ENCODE measurements at places on chromosomes 16 and 17.

- DNase-seq = no peak
- H3K27me3 ChIP-seq = no peaks in the 10 kb centered on the region
- H3K4me3 ChIP-seq = no peak overlapping the region
- H3K36me3 ChIP-seq = no peaks in the 10 kb centered on the region
- H3K4me1 ChIP-seq = no peaks in the 10 kb centered on the region
These were observed 710.1 kb downstream of the MAF start for GRCh38 chr16:78890373-78890895.

- no peaks in the 10 kb centered on the region for H3K36me3 ChIP-seq
- no peak overlapping the region for H3K27ac ChIP-seq
- no peak overlapping the region for H3K4me3 ChIP-seq
- H3K4me1 ChIP-seq = peaks cover 22% of the 10 kb centered on the region
- no peaks in the 10 kb centered on the region for H3K27me3 ChIP-seq
These were observed 1.2 kb upstream of the MPRIP start for GRCh38 chr17:17041018-17041521.

DNA sequence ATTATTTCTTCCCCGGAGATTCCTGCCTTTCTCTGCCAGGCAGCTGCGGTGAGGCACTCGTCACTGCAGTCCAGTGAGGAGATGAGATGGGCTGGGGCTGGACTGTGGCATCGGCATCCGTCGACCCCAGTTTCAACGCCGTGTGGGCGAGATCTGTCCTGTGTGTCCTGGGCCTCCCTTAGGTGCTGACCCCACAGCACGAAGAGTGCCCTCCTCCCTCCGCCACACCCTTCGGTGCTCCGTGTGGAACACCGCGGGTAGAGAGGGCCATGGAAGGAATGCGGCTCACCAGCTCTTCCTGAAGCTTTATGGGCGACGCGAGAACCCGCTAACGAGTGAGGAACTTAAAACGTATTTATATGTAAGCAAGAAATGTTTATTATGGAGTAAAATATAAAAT, 17.6 kb downstream of the ACSF3 start:
- H3K27ac ChIP-seq = no peak overlapping the region
- H3K36me3 ChIP-seq = peaks cover 51% of the 10 kb centered on the region
- H3K4me1 ChIP-seq = no peaks in the 10 kb centered on the region
- no peak for DNase-seq
- no peak overlapping the region for H3K4me3 ChIP-seq

DNA sequence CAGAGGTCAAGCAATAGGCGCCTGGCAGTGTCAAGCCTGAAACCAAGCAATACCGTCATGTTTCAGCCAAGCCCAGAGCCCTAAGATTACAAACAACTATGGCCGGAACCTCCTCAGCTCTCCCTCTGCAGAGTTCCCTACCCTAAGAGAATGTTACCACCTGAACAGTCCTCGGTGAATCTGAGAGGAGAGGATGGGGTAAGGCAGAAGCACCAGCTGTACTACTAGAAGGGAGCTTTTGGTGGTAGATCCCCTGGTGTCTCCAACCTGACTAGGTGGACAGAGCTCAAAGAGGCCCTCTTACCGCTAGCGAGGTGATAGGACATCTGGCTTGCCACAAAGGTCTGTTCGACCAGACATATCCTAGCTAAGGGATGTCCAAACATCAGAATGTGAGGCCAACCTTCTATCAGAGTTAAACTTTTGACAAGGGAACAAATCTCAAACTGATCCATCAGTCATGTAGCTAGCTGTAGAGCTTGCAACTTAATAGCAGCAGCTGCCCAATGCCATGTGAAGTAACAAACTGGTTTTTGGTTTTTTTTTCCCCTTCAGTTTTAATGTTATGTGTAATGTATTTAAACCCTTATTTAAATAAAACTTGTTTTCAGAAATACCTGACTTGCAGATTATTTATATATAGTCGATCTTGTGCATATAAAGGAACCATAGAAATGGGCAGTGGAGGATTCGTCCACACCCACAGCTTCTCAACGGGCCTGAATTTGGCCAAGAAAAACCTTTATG, 2.5 kb downstream of the EIF1 start:
- H3K36me3 ChIP-seq = peaks cover 46% of the 10 kb centered on the region
- no peak overlapping the region for H3K27ac ChIP-seq
- H3K27me3 ChIP-seq = no peaks in the 10 kb centered on the region
- peak; percentile 2 for DNase-seq
- no peak overlapping the region for H3K4me3 ChIP-seq

DNA sequence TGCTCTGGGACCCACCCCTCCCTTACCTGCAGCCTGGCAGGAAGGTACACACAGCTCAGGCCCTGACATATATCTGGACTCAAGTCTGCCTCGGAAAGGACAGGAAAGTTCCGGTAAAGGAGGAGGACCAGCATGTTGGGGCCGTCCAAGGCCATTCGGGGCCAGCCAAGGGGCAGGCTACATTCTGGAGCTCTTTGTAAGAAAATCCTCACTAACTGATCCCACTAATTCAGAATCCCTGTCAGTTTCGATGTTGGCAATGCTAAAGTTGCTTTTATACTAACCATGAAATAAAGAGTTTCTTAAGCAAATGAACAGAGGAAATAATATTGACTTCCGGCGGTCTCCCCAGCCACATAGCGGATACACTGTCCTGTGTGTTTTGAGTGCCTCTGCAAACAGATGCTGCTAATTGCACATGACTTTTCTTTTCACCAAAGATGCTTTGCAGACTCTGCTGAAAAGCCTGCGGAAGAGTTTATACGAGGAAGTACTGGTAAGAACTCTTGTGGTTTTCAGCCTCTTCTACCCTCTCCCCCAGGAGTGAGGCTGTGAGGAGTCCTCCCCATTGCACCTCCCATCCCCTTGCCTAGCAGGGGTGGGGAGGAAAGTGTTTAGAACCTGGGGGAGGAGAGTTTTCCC, 54.8 kb downstream of the PLXDC1 start:
- H3K4me1 ChIP-seq = peaks cover 6% of the 10 kb centered on the region
- no peaks in the 10 kb centered on the region for H3K36me3 ChIP-seq
- H3K4me3 ChIP-seq = no peak overlapping the region
- no peak for DNase-seq
- H3K27ac ChIP-seq = no peak overlapping the region

DNA sequence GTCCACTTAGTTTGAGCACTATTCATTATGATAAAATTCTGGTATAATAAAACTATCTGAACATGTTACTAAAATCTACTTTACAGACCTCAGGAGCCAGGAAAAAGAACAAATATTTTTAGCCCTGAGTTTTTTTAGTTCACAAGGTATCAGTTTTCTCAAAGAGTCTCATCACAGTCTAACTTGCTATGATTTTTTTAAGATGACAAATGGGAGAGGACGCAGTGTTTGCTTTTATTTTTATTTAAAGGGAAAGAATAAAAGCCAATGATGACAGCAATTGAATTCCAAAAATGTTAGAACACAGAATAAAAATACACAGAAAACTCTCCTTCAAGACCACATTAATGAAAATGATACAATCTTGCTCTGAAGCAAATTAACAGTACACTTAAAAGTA, 7.4 kb downstream of the MED13 start:
- peak; percentile 35 for DNase-seq
- H3K36me3 ChIP-seq = peaks cover 15% of the 10 kb centered on the region
- peaks cover 8% of the 10 kb centered on the region for H3K4me1 ChIP-seq

DNA sequence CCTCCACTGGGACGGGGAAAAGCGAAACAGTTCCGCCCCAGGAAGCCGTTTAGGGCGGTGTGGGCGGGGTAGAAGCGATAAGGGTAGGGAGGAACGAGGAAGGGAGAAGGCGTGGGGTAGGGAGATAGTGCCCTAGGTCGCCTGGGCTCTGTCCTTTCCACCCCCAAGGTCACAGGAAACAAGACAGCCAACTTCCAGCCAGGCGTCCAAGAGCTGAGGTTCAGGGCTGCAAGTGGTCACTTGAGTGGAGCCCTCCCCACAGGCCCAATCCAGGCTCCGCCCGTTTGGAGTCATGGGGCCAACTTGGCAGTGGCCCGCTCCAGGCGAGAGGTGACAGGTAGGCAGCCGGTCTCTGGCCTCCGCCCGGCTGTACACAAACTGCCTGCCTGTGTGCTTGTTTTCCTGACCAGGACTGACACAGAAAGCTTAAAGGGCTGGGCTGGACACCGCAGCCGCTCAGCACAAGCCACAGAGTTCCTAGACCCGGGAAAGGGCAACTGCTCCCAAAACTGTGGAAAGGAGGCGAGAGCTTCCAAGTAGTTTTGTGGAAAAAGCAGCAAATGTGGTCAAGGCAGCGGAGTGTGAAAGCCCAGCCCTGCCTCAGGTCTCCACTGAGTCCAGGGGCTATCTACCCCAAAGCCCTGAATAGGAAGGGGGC, at the start of gene RILP:
Gene RILP (minus strand): TSS at position 23 of the 658 bp plus-strand sequence. CDS start 62 bp downstream, outside the sequence.
- peaks cover 42% of the 10 kb centered on the region for H3K36me3 ChIP-seq
- peaks cover 17% of the 10 kb centered on the region for H3K4me1 ChIP-seq
- no peaks in the 10 kb centered on the region for H3K27me3 ChIP-seq
- DNase-seq = no peak
- peak within 1 kb of the TSS; percentile 62 for H3K27ac ChIP-seq
- peak within 1 kb of the TSS; percentile 83 for H3K4me3 ChIP-seq

DNA sequence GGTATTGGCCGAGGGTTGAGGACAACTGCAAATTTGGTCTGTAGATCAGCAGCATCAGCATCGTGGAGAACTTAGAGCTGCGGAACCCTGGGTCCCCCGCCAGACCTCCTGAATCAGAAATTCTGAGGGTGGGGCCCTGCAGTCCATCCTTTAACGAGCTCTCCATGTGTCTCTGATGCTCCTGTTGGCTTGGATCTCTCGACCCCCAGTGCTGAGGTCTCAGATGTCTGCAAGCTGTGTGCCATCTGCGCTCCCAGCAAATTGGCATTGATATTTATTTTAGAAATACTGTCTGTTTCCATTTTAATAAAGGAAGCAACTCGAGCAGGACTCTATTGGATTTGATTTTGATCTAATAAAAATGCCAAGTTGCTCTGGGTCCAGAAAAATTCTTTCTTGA, 250.0 kb downstream of the KATNIP start:
- H3K27me3 ChIP-seq = peaks cover 27% of the 10 kb centered on the region
- no peak for DNase-seq
- no peak overlapping the region for H3K27ac ChIP-seq
- no peaks in the 10 kb centered on the region for H3K4me1 ChIP-seq

- DNase-seq = no peak
- H3K27me3 ChIP-seq = no peaks in the 10 kb centered on the region
- H3K36me3 ChIP-seq = no peaks in the 10 kb centered on the region
These were observed 277.0 kb downstream of the WWOX start for GRCh38 chr16:78376452-78376851.

DNA sequence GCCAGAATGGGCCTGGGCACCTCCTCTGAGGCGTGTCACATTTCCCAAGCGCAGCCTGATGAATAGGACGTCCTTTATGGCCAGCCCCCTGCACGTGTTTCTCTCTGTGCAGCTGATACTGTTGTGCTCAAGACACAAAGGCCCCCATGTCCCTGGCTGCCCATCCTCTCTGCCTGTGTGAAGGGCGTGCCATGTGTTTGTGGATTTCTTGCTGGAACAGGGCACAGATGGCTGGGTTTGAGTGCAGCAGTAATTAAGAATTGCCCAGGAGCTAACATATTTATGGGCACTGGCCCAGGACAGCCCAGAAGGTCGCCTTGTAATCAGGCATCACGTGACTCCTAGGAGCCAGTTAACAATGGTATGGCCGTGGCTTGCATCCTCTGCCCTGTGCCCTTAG, 181.1 kb downstream of the CCDC182 start:
- DNase-seq = no peak
- no peak overlapping the region for H3K4me3 ChIP-seq
- no peaks in the 10 kb centered on the region for H3K27me3 ChIP-seq
- 0 out of 2 replicates have a peak, but pooled peaks cover 2% of the 10 kb centered on the region for H3K4me1 ChIP-seq

DNA sequence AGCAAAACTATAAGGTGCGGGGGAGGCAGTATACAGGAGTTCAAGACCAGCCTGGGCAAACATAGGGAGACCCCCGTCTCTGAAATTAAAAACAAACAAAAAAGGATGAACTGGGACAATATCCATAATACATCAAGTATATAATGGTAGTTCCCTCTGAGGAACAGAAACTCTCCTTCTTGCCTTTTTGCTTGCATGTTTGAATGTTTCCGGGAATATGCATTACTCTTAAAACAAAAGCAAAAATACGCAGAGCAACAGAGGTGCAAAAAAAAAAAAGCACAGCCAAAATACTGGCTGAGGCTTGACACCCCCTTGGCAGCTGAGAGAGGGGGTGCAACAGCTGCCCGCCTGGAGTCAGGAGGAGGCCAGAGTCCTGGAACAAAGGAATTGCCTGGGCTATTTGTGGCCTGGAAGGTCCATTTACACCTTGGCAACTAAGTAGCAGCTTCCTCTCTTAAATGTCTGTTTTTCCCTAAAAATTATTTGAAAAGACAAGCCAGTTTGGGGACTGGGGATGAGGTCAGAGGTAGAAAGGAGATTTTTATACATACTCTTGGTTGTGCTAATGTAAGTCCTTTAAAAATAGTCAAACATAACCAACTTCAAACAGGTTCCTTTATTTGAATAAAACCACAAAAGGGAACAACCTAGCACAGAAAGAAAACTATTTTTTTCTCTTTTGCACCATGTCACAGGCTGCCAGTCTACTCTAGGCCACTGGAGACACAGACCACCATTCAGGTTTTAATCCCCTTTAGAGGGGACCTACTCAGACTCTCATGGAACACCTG, 19.5 kb downstream of the USP7 start:
- no peak overlapping the region for H3K27ac ChIP-seq
- peaks cover 2% of the 10 kb centered on the region for H3K4me1 ChIP-seq
- no peak overlapping the region for H3K4me3 ChIP-seq
- no peaks in the 10 kb centered on the region for H3K36me3 ChIP-seq
- no peaks in the 10 kb centered on the region for H3K27me3 ChIP-seq

DNA sequence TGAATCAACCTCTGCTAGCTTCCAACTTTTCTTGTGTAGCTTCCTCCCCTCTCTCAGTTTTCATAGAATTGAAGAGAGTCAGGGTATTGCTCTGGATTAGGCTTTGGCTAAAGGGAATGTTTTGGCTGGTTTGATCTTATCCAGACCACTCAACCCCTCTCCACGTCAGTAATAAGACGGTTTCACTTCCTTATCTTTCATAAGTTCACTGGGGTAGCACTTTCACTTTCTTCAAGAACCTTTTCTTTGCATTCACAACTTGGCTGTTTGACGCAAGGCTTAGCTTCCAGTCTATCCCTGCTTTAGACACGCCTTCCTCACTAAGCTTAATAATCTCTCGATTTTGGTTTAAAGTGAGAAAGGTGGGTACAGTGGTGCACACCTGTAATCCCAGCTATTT, 29.7 kb upstream of the OR1A2 start:
- H3K36me3 ChIP-seq = no peaks in the 10 kb centered on the region
- no peaks in the 10 kb centered on the region for H3K27me3 ChIP-seq
- no peak overlapping the region for H3K4me3 ChIP-seq
- DNase-seq = no peak
- H3K4me1 ChIP-seq = no peaks in the 10 kb centered on the region
- no peak overlapping the region for H3K27ac ChIP-seq
